Ureter (tissue), 1 donor: ENCODE measurements at places on chromosomes 2 and 18. TPM values are rescaled to one million over a fixed set of nuclear protein-coding genes. Genes with fewer than 3 reads are reported as not detected.

DNA sequence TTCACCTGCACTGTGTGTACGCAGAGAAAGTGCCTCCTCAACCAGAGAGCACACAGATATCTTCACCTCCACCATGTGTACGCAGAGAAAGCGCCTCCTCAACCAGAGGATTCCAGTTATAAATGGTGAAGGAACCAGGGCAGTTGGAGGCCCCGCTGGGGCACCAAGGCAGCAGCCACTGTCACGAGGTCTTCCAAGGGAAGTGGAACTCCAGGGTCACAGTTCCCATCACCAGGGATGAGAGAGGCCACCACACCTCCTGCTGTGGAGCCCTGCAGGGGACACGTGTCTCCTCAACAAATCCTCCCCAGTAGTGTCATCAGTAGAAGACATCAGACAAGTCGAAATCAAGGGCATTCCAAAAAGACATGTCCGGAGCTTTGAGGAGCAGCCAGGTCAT is 28.2 kb upstream of the NFATC1 start:
- no peak for DNase-seq

GRCh38 chr2:54083021-54083420 is 32.4 kb upstream of the ACYP2 start:
- DNase-seq = no peak

GRCh38 chr2:231919341-231920035 is 6.7 kb downstream of the NPPC start:
- DNase-seq = no peak

DNA sequence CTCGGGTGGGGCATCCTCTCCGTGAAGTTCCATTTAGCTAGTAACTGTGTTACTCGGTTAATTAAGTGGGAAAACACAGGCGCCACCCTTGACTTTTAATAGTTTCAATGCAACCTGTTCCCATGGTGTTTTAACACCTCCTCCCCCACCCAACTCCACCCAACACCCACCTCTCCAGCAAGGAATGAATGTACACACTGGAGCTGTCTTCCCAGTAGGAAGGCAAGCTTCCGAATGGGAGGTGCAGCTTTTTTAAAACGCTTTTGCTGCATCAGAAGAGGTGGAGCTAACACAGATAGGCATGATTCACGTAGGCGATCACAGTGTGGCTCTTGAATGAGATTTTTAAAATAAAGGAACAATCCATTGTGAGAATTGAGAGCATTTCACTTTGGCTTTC is 73.8 kb upstream of the AGAP1 start:
- DNase-seq = no peak

DNA sequence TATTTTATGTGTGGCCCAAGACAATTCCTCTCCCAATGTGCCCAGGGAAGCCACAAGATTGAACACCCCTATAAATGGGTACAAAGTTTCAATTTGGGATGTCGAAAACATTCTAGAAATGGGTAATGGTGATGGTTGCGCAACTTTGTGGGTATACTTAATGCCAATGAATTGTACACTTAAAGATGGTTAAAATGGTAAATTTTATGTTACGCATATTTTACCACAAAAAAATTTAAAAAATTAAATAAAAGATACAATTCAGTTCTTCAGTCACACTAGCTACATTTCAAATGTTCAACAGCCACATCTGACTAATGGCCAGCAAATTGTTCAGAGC is 34.9 kb downstream of the MYCN start:
- no peak for DNase-seq

PSTPIP2 gene
- total RNA-seq = 9.9 TPM

NYAP2 gene
- total RNA-seq = 1.5 TPM

EIF4E2 gene
- 49.1 TPM for total RNA-seq

CNOT11 gene
- total RNA-seq = 71.3 TPM

TLX2 gene
- total RNA-seq = not detected

GPR35 gene
- 1.6 TPM for total RNA-seq

BOLA3 gene
- total RNA-seq = 40.6 TPM

SPP2 gene
- not detected for total RNA-seq
